ENCODE measurements at places on chromosomes 5 and 9. TPM values are rescaled to one million over a fixed set of nuclear protein-coding genes. Genes with fewer than 3 reads are reported as not detected.

The DMRT3 gene
- not detected for total RNA-seq

The UBE2R2 gene
- 50.1 TPM for total RNA-seq

- no peak for DNase-seq
Observed at GRCh38 chr5:14215901-14216300, 72.8 kb downstream of the TRIO start.

The MATR3 gene
- total RNA-seq, result 228 TPM

The NPR3 gene
- total RNA-seq, result 0.23 TPM

The FST gene
- total RNA-seq, result 12.8 TPM

The SPATA31A5 gene
- total RNA-seq, result not detected

GRCh38 chr9:116383133-116383532 is 229.5 kb downstream of the PAPPA start:
- no peak for DNase-seq

DNA sequence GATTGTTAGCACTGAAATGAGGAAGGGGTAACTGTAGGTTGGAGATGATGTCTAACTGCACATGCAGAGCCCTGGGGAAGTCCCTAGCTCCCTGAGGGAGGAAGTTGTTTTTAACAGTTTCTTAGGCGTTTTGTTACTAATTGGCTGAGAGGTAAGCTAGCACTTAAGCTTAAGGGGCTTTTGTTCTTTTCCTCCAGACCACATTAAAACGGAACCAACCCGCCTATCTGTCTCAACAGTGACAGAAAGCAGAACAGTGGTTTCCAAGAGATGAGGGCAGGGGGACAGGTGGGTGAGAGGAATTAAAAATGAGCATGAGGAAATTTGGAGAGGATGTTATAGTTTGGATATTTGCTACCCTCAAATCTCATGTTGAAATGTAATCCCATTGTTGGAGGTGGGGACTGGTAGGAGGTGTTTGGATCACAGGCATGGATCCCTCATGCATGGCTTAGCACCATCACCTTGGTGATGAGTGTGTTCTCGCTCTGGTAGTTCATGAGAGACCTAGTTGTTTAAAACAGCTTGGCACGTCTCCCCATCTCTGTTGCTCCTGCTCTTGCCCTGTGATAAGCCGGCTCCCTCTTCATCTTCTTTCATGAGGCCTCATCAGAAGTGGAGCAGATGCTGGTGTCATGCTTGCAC is 38.9 kb downstream of the LYRM7 start:
- DNase-seq, result no peak

- DNase-seq, result no peak
Observed at GRCh38 chr9:92954049-92954861, 6.9 kb downstream of the FGD3 start.

The FOXD4L3 gene
- total RNA-seq, result not detected

The IFNK gene
- total RNA-seq, result not detected

DNA sequence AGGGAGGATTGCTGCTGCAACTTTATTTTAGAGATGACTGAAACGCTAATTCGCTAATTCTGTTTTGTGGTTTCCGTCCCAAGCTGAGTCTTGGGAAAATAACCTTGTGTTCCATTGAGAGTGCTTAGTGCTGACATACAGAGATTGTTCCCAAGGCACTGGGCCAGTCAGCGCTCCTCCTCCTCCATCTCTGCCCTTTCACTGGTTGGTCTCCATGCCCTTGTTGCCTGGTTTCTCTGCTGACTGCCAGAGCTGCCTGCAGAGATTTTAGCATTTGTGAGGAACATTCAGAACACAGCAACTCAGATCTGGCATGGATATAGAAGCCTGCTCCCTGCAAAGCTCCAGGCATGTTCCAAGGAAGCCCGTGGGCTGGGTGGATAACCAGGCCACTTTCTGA is 126.0 kb upstream of the IRX2 start:
- DNase-seq, result no peak

The SLC1A1 gene
- 7.1 TPM for total RNA-seq

DNA sequence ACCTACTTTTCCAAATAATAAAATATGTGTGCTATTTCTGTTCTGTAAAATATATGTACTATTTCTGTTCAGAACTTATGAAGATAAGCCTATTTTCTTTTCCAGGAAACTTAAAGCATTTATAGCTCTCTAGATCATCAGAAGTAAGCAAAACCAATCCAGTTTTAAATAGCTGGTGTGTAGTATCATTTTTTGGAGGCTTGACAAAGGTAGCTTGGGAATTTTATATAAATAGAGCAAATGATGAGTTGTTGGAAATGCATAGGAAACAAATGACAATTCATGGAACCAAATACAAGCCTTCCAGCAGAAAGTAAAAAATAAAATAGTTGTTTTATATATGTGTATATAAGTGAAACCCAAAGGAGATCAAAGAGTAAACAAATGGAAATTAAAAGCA is 1038.1 kb upstream of the ARRDC3 start:
- no peak for DNase-seq

- DNase-seq, result no peak
Observed at GRCh38 chr5:160009591-160009989, 651 bp downstream of the TTC1 start.

- DNase-seq, result no peak
Observed at GRCh38 chr9:104948277-104948676, 20.3 kb upstream of the ABCA1 start.

DNA sequence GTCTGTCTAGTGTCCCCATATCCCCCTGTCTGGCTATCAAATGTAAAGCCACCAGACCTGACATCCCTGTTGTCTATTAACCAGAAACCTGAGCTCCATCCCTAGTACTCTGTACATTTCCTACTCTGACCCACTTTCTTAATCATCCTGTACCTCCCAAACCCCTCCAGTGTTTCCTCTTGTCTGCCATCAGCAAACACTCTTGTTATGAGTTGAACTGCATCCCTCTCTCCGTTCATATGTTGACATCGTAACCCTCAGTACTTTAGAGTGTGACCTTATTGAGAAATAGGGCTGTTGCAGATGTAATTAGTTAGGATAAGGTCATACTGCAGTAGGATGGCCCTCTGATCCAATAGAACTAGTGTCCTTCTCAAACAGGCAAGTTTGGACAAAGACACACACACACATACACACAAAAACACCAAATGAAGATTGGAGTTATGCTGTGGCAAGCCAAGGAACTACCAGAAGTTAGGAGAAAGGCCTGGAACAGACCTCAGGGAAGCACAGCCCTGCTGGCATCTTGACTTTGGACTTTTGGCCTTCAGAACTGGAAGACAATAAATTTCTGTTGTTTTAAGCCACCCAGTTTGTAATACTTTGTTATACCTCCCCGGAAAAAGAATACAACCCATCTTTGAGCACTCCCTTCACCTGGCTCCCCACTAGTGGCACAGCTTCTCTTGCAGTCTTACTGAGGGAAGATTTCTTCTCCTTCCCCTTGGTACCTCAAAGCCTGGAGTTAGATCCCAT is 180.0 kb upstream of the PTGER4 start:
- DNase-seq, result no peak
